GDM1 (cell line): ENCODE measurements at places on chromosomes 13 and 19.
A peak's percentile ranks its signal among the peaks of the same experiment; 100 is the strongest.

DNA sequence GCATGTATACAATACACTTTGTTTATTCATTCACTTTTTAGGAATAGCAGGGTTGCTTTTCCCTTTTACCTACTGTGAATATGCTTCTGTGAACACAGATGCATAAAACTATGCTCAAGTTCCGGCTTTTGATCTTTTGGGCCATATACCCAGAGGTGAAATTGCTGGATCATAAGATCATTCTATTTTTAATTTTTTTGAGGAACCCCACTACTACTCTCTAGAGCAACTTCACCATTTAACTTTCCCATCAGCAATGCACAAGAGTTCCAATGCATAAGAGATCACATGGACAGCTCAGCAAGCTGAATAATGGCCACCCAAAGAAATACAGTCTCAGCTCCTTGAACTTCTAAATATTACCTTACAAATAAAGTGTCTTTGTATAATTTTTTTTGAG is 17.0 kb upstream of the SIGLEC10 start:
- DNase-seq = no peak

- DNase-seq = no peak
Observed at GRCh38 chr13:31849206-31849605, 109.9 kb downstream of the RXFP2 start.

GRCh38 chr13:29903996-29904395 is 53.6 kb upstream of the UBL3 start:
- no peak for DNase-seq

DNA sequence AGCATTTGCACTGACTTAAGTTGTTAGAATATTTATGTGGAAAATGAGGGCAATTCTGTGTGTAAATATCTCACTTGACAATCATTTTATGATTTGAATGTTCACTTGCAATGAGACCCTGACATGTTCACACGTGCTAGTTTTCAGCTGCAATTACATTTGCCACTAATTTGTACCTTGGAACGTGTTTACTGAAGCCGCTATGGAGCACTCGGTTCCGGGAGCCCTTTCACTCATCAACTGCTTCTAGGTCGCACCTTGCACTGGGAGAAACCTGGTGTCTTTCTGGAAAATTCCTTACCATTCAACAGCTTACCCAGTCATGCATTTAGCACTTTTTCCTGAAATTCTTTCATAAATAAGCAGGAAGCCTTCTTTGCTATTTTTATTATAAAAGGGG is 229.6 kb downstream of the ZIC5 start:
- no peak for DNase-seq

DNA sequence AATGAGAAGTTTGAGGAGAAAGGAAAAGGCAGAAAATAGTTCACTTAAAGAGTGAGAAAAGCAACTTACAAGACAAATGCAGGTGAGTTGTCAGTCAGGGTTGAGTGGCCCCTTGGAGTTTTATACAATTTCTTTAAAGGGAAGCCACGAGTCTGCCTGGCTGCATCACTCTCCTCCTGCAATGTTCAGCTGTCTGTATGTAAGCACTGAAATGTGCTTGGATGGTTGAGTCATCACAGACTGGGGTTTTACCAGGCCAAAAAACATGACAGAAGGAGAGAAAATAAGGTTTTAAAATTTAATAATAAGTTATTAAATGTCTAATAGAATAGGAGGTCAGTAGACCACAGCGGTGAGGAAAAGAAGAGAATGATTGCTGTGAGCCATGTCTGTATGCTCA is 51.0 kb upstream of the FGF14 start:
- no peak for DNase-seq

DNA sequence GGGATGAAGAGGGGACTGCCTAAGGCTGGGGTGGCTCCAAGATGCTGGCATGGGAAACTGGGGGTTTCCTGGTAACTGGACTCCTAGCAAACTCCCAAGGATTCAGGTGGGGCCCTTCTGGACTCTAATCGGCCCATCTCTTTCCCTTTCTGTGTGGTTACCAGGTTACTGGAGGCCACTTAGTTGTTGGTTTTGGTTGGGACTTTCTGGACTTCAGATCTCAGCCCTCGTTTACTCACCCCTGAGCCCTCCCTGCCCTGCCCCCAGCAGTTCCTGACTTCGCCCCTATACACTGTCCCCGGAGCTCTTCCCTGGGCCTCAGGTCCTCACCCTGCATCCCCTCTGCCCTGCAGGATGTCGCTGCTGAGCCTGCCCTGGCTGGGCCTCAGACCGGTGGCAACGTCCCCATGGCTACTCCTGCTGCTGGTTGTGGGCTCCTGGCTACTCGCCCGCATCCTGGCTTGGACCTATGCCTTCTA is 328 bp downstream of the CYP4F12 start:
- no peak for DNase-seq

- no peak for DNase-seq
Observed at GRCh38 chr13:46596466-46596865, 43.5 kb downstream of the LRCH1 start.

DNA sequence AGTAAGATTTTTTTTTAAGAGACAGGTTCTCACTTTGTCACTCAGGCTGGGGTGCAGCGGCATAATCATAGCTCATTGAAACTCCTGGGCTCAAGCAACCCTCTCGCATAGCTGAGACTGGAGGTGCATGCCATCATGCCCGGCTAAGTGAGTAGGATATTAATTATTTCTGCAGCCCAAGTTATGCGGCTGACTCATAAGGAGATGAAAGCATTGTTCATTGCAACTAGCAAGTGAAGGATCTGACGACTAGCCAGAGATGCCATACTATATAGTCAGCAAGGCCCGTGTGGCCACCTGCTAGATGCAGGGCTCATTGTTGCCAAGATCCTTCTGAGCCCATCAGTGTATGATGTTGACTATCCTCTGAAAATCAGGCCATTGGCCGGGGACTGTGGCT is 45.2 kb downstream of the ABCC4 start:
- no peak for DNase-seq

DNA sequence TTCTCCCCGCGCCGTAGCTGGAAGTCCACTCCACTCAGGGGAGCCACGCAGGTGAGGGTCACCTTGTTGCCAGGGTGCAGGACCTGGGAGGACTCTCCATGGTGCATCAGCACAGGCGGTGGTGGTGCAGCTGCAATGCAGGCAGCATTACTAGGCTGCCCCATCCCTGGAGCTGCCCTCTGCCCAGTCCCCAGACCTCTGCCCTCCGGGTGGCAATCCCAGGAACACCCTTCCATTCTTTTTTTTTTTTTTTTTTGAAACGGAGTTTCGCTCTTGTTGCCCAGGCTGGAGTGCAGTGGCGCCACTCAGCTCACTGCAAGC is 1.8 kb downstream of the A1BG start:
- no peak for DNase-seq

DNA sequence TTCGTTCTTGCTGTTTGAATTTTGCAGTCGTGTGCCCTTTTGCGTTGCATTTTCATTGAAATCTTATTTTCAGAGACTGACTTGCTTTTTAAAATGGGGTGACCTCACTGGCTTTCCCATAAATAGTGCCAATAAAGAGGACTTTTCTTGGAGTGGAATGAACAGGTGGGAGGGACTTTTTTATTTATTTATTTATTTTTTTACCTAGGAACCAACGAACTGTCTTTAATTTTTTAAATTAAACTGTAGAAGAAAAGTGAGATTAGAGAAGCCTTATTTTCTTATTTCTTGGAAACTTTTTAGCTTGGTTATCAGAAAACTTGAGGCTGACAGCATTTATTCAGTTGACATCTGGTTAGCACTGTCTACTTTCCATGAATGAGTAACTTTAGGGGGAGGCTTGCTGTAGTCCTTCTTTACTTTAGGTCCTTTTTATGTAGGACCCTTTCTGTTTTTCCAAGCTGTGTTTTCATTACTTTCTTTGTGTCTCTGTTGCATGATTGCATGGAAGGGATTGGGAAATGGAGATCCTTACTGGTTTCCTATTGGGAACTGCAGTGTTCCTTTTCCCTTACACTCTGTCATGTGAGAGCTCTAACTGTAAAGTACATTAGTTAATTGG is 1.7 kb downstream of the SLAIN1 start:
- no peak for DNase-seq

GRCh38 chr13:30720172-30720869 is 15.0 kb upstream of the ALOX5AP start:
- DNase-seq = no peak

DNA sequence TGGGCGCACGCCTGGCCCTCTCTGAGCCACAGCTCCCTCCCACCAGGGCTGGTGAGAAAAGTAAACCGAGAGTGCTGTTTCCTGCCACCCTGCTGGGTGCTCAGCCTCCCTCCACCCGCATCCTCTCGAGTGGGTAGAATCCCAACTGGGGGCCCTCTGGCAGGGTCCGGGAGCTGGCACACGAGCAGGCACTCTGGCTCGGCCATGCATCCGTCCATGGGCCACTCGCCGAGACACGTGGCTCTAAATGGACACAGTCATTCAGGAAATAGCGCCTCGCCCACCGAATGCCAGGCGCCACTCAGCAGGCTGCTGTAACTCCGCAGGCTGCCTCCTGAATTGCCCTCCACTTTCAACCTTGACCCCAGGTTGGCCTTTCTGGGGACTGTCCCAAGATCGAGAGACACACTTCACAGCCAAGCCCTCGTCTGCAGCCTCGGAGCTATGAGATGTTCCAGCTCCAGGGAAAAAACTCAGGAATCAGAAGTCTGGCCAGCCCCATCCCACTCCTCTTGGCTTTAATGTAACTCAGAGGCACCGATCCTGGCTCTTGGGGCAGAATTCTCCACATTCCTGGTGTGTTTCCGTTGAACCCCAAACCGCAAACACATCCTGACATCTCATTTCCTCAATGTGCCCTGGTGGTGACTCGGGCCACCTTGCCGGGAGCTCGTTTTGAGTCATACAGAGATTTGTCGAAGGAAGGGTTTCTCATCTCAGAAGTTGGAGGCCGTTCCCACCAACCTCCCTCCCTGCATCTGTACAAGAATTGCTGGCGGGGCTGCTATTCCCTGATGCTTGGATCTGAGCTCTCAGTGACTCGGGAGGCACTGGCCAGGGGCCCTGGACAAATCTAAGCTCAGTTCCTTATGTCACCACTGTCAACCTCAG is 14.1 kb downstream of the KLF2 start:
- no peak for DNase-seq

- no peak for DNase-seq
Observed at GRCh38 chr13:102510072-102510471, 86.7 kb upstream of the TPP2 start.

DNA sequence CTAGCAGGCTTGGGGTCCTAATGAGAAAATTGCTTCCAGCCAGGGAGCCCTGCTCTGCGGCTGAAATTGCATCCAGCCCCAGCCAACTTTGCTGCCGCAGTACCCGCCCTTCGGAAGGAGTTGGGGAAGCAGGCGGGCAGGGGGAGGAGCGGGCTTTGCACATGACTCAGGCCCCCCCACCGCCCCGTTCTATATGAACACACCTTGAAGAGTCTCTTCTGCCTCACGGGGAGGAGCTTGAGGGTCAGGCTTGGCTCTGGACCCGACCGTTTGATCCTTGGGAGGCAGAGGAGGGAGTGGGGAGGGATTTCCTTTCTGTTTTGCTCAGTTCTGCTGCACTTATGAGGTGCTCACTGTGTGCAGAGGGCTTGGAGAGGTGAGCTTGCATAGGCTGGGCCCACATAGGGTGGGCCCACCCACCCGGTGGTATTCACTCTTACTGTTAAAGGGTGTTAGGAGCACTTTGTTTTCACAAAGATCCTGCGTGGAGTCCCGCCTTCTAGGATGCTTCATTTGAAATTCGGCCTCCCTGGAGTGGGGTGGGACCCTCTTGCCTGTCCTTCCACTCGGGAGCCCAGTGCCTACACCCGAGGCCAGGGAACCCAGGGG is 46.5 kb downstream of the LYL1 start:
- DNase-seq = no peak

DNA sequence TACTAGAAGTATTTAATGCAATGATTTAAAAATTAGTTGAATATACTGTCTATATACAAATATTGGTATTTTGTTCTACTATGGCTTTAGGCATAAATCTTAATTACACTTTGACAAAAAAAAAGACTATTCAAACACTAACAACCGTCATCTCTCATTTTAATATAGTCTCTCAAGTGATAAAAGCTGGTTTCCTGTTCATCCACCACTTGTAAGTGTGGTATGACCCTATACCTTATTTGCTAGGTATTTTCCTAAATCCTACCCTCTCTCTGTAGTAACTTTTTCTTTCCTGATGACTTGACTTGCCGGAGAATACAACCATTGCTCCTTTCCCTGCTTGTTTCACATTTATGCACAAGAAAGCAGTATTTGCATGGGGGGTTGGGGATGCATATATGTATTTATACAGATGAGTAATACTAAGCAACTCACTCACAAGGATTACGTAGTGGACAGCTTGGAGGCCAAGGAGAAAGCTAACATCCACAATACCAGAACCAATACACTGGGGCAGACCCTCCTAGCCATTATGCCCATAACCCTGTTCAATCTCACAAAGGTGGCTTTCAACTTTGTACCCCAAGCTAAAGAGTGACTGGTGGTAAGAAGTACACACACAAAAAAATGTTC is 12.7 kb upstream of the EFNB2 start:
- no peak for DNase-seq

GRCh38 chr13:94342436-94343242 is 136.8 kb downstream of the DCT start:
- no peak for DNase-seq

DNA sequence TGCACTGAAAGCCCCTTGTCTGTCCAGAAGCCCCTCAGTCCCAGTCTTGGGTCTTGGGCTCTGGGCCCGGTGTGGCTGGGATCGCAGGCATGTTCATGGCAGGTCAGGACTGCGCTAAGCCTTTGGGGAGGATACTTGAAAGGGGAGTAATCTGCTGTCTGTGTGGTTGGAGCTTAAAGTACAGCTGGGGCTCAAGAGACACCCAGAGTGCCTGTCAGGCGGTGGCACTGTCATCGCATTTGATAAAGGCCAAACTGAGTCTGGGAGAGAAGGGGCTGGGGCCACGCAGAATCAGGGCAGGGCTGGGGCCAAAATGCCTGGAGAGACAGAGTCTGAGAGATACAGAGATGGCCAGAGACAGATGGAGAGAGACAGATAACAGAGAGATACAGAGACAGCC is 4.2 kb upstream of the CILP2 start:
- no peak for DNase-seq

- DNase-seq = no peak
Observed at GRCh38 chr13:59976856-59977255, 186.9 kb downstream of the DIAPH3 start.

GRCh38 chr19:29271341-29271740 is 58.4 kb upstream of the UQCRFS1 start:
- no peak for DNase-seq

GRCh38 chr19:48646001-48646721 is at the start of gene CA11:
Gene CA11 (minus strand): TSS chr19:48646187. CDS start chr19:48645632, 555 bp downstream.
- peak; percentile 82 for DNase-seq

DNA sequence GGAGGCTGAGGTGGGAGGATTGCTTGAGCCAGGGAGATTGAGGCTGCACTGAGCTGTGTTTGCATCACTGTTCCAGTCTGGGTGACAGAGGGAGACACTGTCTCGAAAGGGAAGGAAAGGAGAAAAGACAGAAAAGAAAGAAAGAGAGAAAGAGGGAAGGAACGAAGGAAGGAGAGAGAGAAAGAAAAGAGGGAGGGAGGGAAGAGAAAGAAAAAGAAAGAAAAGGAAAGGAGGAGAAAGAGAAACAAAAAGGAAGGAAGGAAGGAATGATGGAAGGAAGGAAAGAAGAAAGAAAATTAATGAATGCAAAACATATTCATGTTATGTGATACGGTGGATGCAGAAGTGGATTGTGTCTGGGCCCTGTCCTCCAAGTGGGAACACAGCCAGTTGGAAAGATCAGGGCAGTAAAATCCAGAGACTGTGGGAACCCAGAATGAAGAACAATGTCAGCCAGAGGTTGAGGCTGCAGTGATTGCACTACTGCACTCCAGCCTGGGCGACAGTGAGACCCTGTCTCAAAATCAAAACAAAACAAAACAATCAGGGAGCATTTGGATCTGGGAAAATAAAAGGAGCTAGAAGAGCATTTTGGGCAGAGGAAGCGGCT is 6.2 kb downstream of the PHLDB3 start:
- no peak for DNase-seq
